IPS DF 19.7 (cell line): ENCODE measurements at places on chromosomes 7 and 10.
A peak's percentile ranks its signal among the peaks of the same experiment; 100 is the strongest.

DNA sequence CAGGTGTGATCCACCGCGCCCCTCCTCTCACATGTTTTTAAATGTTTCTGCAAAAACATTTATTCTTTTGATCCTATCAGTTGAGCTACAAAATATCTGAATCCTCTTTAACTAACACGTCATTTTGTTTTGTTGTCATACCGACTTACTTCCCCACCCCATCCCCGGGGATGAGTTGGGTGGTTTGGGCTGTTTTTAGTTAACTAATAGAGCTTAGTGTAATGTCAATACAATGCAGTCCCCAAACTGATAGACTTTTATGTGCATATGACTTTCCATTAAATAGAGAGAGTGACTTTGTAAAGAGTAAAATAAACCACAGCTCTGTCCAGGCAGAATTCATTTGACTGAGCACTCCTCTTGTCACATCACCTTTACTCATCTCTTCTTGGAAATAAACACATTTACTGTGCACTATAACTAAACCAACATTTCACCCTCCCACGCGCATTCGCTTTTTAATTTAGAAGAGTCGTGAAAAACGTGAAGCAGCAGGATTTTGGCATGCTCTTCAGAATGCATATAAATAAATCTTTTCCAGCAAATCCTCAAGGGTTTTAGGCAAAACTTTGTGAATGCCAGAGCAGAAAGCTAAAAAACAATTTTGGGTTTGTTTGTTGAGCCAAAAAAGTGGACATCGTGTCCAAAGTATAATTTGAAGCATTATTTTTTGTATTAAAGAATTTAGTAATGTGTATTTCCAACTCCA lies 187.4 kb upstream of the MGMT start:
- no peak for DNase-seq

- DNase-seq, result no peak
Observed at GRCh38 chr10:130587718-130588117, 451.5 kb downstream of the GLRX3 start.

GRCh38 chr10:54800741-54801421 lies at the start of gene PCDH15:
Gene PCDH15 (minus strand): TSS chr10:54801231. CDS start chr10:54664262, 136,969 bp downstream.
- peak; percentile 74 for DNase-seq

GRCh38 chr7:113764401-113765035 lies 154.3 kb downstream of the PPP1R3A start:
- no peak for DNase-seq

DNA sequence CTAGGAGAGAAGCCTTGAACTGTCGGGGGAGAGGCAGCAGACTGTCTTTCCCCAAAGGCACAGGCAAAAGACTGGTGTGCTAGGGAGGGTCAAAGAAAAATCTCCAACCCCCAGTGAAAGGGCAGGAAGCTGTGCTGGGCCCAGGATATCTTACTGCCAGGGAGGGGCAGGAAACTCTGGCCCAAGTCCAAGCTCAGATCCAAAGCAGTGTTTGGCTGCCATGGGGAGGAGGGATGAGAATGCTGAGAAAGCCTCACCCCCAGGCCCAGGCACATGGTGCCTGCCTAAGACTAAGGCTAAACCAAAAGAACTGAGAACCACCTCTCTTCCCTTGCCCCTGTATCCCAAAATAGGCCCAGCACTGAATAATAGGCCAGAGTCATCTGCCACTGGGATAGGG lies 171.2 kb downstream of the PLPP4 start:
- no peak for DNase-seq

- no peak for DNase-seq
Observed at GRCh38 chr7:41979834-41980307, 257.1 kb downstream of the GLI3 start.

DNA sequence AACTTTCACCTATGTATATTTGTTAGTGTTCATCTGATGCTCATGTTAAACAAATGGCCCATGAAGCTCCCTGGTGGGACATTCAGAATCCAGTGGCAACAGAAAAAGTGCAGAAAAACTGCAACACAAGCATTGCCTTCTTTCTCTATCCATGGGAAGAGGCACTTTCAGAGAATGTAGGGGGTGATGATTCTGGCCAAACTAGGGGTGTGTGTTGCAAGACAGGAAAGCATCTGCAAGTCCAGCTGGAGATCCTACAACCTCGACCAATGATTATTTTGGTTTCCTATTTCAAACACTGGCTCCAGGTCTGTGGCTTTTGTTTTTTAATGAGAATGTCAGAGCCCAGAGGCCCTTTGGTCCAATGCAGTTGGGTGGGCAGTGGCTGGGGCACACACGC lies 198.7 kb downstream of the CXCL12 start:
- no peak for DNase-seq

- DNase-seq, result no peak
Observed at GRCh38 chr10:33387720-33388119, 53.3 kb upstream of the NRP1 start.

DNA sequence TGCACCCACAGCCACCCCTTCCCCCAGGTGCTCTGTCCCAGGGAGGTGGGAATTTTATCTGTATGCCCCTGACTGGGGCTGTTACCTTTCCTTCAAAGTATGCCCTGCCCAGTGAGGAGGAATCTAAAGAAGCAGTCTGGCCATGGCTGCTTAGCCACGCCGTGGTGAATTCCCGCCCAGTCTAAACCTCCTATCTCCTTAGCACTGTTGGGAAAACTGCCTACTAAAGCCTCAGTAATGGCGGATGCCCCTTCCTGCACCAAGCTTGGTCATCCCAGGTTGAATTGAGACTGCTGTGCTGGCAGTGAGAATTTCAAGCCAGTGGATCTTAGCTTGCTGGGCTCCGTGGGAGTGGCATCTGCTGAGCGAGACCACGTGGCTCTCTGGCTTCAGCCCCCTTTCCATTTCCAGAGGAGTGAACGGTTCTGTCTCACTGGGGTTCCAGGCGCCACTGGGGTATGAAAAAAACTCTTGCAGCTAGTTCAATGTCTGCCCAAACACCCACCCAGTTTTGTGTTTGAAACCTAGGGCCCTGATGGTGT lies 87.2 kb downstream of the ABCC2 start:
- DNase-seq, result no peak

- DNase-seq, result no peak
Observed at GRCh38 chr7:45000093-45001032, at the start of gene CCM2. Gene CCM2 (plus strand): TSS chr7:45000201. CDS start chr7:45000334, 133 bp downstream.

DNA sequence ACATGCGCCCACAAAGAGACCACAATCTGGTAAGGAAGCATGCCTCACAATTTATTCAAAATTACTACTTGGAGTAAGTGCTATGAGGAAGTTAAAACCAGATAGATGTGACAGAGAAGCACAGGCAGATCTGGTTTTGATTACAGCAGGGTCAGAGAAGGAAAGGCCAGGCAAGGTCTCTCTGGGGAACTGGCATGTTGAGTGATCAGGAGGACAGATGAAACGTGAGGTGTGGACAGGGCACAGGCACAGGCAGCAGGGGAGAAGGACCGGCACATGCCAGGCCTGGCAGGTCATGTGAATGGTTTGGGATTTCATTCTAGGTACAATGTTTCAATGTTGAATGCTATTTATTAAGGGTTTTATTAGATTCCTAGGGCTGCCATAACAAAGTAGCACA lies 51.6 kb downstream of the GPAM start:
- DNase-seq, result no peak

DNA sequence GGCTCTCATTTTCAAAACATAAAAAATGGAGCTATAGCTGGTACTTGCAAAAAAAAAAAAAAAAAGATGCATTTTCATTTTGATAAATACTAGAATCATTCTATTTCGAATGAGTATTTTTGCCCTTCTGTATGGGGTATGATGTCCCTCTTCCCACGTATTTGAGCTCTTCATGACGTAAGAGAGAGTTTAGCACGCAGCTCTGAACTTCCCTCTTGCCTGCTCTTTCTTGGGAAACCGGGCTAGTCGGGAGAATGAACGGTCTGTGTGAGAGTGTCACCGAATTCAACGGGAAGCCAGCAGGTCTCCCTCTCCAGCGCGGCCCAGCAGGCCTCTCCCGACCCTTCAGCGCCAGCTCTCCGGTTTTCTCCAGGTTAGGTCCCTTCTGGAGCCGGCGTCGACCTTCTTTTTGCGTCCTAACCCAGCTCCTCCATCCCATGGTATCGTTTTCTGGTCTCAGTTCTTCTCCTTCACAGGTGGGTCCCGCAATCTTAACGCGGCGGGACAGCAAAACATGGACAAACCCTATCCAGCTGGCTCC lies 159.2 kb upstream of the PITRM1 start:
- no peak for DNase-seq

DNA sequence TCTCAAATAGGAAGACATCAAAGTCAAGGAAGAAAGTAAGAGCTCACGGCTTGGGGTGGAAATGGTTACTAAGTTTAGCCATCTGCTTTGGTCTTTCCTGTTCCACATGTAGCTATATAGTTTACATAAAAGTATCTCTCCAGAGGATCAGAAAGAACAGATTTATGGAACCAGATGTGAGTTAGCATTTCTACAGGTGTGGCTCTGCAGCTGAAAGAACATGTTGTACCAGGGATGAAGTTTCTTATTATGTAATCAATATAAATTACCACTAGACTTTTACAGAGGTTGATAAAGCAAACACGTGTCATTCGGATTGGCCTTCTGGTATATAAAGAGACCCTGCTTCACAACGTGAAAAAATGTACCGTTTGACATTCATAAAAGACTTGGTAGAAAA lies 19.9 kb downstream of the CALD1 start:
- DNase-seq, result no peak

DNA sequence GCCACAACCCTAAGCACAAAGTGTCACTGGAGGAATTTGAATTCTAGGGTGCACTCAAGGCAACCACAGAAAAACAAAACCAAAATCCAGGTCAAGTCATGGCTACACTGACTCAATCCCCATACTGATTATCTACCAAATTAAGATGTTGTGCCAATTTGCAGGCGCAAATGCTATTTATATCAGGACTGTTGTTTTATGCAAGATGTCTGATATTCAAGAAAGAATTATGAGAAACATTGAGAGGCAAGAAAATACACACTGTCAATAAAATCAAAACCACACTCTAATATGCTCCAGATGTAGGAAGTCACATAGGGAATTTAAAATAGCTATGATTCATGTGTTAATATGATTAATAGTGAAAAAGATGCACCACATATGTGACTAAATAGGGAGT lies 141.3 kb upstream of the MINDY3 start:
- no peak for DNase-seq

- no peak for DNase-seq
Observed at GRCh38 chr10:12269056-12269455, 73.1 kb downstream of the CDC123 start.

GRCh38 chr10:48573045-48573444 lies 31.8 kb downstream of the ARHGAP22 start:
- DNase-seq, result no peak

- DNase-seq, result no peak
Observed at GRCh38 chr7:2710286-2710655, 22.3 kb downstream of the AMZ1 start.

DNA sequence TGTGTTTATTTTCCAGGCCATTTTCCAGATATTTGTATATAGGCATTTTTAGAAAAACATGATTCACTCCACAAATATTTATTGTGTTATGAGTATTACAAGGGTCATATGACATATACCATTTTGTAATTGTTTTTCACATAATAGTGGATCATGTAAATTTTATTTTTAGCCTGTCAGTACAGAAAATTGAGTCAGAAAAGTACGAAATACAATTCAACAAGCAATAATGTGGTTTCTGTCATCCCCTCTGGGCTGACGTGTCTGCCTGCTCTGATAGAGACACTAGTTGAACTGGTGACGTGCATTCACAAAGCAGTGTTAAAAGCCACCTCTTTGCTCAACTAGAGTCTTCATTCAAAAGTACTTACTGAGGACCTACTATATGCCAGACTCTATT lies 97.9 kb upstream of the STEAP1B start:
- DNase-seq, result no peak

- peak; percentile 25 for DNase-seq
Observed at GRCh38 chr10:34866848-34867247, 51.8 kb upstream of the PARD3 start.

GRCh38 chr7:47218378-47219176 lies 363.3 kb downstream of the TNS3 start:
- no peak for DNase-seq

DNA sequence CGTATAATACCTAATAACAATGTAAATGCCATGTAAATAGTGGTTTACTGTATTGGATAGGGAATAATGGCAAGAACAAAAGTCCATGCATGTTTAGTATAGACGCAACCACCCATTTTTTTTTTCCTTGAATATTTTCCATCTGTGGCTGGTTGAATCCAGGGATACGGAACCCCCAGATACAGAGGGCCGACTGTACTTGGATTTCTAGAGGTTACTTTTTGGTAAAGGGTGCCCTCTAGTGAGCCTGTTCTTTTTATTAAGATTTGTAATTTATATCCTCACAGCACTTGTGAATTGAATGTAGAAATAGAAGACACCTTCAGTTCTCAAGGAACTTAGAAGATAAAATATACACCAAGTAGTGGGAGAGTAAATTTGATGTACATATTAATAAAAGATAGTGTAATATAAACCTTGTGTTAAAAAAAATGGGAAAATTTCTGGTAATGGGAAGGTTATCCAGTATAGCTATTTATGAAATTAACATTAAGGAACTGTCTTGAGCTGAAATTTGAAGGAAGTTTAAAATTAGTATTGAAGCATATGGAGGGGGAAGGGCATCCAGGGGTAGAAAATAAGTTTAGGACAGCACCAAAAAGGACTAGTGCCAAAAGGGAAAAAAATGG lies 32.0 kb downstream of the EXOC6 start:
- no peak for DNase-seq

DNA sequence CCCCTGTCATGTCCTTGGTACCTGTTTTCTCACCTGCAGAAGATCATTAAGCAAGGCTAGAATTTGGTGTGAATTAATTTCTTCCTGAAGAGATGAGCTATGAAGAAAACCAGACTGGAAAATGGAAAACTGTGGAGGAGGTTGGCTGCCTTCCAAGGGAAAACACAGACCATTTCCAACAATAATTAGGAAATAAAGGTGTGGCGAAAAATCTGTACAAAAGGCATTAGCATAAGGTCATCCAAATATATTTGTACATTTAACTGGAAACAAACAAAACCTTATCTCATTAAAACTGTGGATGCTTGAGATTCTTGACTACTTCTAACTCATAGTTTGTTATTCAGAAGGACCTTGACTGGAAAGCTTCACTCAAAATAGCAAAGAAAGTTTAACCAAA lies 1.7 kb downstream of the STN1 start:
- DNase-seq, result no peak

GRCh38 chr10:42951486-42952251 lies 125.2 kb upstream of the RET start:
- DNase-seq, result no peak

DNA sequence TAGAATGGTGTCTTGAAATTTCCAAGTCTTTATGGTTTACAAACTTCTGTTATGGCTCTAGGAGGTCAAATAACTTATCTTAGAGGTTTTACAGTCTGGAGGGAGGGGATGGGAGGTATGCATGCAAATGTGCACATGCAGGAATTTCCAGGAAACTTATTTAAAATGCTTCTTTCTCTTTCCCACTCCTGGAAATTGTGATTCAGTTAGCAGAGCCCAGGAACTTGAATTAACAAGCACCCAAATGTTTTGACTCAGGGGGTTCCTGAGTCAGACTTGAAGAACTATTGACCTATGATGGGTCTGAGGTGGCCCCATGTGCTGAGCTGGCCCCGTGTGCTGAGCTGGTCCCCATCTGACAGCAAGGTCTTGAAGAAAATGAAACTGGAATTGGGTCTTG lies 669.4 kb downstream of the INHBA start:
- no peak for DNase-seq
